AG04449 (cell line): ENCODE measurements at places on chromosomes 2 and 18.

DNA sequence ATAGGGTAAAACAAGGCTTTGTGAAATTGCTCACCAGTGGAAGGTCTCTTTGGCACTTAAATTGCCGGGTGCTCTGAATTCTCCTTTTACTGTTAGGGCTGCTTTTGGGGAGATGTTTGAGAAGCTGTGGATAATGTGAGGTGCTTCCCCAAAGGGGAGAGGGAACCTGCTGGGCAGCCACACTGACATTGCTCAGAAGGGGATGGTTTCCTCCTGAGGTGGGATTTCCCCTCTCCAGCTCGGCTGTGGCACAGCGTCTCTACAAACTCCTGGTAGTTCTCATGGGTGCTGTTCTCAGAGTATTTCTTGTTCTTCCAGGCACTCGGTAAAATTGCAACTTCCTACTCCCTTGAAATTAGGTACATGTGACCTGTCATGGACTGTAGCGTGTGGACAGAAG is 124.2 kb downstream of the LPIN1 start:
- DNase-seq: no peak

- DNase-seq: no peak
These were observed 1071.2 kb upstream of the GYPC start for GRCh38 chr2:125584732-125585131.

GRCh38 chr18:21897811-21898210 is 157.2 kb downstream of the MIB1 start:
- DNase-seq: no peak

DNA sequence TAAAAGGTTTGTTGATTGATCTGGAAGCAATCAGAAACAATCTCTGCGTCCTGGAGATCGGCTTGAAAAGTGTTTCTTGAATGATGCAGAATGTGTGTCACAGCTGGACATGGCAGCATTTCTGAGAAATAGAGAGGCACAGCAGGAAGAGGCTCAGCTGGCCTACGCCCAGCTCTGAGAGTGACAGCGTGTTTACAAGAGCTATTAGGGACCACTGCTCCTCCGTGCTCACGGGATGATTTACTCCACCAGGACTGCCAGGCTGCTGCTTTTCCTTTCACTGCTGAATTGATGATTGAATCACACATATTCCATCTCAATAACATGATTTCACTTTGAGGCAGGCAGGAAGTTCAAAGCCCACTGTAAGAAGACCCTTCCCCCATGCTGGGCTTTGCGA is 62.8 kb downstream of the GALNT14 start:
- no peak for DNase-seq

- DNase-seq: no peak
These were observed 148.5 kb upstream of the SATB2 start for GRCh38 chr2:199606193-199606780.
